ENCODE measurements at places on chromosomes 3 and 15.

GRCh38 chr3:156151824-156152428 lies 31.5 kb downstream of the KCNAB1 start:
- DNase-seq: peak; percentile 39

- peak; percentile 28 for DNase-seq
Measured at GRCh38 chr3:124584552-124585391, 145.5 kb upstream of the UMPS start.

DNA sequence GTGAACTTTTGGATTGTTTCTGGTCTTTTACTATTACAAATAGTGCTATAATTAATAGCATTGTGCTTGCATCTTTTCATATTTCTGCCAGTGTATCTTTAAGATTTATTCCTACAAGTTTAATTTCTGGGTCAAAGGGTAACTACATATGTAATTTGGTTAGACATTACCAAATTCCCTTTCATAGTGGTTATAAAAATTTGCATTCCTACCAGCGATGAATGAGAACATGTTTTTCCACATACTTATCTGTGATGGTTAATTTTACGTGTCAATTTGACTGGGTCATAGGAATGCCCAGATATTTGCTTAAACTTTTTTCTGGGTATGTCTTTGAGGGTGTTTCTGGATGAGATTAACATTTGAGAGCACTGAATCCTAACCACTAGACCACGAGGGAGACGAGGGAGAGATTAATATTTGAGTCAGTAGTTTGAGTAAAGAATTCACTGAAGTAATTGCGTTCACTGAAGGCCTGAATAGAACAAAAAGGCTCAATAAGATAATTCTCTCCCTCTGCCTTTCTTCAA lies 132.3 kb upstream of the NEO1 start:
- DNase-seq: no peak

DNA sequence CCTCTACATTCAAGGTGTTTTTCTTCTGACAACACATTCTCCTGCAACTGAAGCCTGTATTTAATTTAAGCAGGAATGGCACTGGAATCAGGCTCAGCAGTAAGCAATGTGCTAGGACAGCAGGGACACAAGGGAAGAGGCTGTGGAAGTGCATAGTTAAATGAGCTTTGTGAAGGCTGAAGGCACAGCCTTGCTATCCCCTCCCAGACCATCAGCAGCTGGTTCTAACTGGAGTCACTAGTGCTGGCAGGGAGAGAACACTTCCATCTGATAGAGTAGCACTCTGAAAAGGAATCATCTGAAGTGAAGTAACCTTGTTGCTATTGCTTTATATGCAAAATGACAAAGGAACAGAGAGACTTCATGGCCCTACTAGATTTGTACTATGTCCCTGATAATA lies 14.7 kb downstream of the UQCC5 start:
- DNase-seq: no peak

DNA sequence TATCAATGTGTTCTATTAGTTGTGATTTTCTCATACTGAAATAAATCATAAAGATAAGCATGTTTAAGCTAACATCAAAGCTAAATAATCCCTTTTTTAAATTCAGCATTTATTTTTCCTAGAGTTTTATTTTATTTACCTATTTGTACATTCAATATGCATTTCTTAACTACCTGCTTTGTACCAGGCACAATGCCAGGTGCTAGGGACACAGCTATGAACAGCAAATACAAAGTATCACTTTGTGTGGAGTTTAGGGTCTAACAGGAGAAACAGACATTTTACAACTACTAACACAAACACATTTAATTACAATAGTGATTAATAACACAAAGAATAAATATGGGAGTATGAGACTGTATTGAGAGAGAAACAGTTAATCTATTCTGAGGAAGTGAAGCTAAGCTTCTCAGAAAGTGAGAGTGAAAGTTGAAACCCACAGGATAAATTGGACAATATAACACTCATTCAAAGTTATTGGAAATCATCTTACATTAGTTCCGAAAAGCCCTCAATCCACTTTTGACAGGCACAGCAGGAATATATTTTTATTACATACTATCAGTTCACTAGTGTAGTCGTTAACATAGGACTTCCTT lies 159.6 kb downstream of the GBE1 start:
- no peak for DNase-seq

GRCh38 chr3:123586968-123587367 lies 2.1 kb upstream of the HACD2 start:
- no peak for DNase-seq

- no peak for DNase-seq
Measured at GRCh38 chr3:118963711-118964110, 70.9 kb downstream of the IGSF11 start.

- DNase-seq: no peak
Measured at GRCh38 chr15:68589783-68590710, 11.3 kb downstream of the CORO2B start.

DNA sequence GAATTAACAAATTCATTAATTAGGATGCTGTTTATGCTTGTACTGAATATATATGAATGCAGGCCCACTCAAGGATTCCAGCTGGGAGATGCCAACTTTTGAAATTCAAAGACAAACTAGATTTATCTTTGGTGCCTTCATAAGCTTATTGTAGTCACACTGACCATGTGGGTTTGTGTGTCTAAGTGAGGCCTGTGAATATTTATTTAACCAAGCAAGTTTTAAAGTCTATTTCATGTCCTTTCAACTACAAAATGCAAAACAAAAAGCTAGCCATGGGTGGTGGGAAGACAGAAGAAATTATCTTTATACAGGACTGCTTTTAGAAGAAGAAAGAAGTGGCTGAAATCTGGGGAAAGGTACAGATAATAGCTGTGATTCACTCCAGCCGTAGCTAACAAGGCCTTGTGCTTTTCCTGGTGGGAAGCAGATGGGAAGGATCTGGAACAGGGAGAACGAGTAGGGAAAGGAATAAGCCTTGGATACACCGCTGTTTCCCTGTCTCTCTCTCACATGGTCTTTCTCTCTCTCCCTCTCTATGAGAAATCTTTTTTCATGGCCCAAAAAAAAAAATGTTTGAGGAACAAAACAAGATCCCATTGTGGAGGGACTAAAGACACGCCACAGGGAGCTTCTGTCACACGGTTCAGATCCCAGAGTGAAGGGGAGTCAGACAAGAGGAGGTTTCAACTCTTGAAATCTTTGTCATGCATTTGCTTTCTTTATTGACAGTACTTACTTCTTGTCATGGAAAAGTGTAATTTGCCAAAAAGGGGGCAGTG lies 225.5 kb downstream of the RORA start:
- DNase-seq: no peak

GRCh38 chr3:138203938-138204337 lies 16.8 kb downstream of the ARMC8 start:
- DNase-seq: no peak

GRCh38 chr3:105401691-105402149 lies 35.0 kb downstream of the ALCAM start:
- no peak for DNase-seq

GRCh38 chr15:65332391-65333147 lies 28.1 kb downstream of the RNU5B-1 start:
- DNase-seq: no peak

GRCh38 chr3:58998476-58999117 lies 51.2 kb downstream of the CFAP20DC start:
- DNase-seq: no peak

GRCh38 chr3:156148345-156148945 lies 28.1 kb downstream of the KCNAB1 start:
- DNase-seq: no peak

DNA sequence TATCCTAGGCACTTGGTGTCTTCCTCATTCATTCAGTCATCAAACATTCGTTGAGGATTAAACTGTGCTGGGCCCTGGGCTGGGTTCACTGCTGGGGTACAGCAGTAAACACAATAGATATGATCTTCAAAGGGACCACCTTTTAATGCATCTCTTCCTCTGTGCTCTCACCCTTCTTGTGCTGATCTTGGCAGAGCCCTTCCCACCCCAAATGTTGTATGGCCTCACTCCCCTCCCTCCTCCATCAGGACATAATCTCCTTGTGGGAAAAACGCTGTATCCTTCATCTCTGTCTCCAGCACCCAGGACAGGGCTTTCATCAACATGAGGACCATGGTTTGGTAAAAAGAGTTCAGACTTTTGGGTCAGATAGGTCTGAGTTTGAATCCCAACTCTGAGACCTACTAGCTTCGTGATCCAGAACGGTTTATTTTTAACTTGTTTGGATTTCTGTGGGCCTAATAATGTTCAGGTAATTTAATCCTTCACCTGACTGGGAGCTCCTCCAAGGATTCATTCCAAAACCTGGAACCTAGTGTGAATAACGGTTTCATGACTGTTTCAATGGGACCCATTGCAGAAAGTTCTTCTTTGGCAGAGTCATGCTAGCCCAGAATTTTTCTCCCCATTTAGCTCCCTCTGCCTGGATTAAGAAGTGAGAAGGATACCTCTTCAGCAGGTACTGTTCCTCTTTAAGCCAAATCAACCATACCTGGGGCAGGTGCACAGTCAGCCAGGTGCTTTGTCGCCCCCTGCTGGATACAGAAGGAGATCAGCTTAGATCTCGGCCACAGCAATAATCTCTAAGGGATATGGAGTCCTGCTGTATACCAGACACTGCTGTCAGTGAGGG lies 5.2 kb upstream of the WNT7A start:
- DNase-seq: peak; percentile 76

- DNase-seq: no peak
Measured at GRCh38 chr3:132637590-132637989, 22.0 kb downstream of the ACAD11 start.

GRCh38 chr3:123700791-123701722 lies 116.2 kb upstream of the HACD2 start:
- no peak for DNase-seq

GRCh38 chr15:41022487-41023090 lies 69.3 kb downstream of the CHAC1 start:
- peak; percentile 21 for DNase-seq

DNA sequence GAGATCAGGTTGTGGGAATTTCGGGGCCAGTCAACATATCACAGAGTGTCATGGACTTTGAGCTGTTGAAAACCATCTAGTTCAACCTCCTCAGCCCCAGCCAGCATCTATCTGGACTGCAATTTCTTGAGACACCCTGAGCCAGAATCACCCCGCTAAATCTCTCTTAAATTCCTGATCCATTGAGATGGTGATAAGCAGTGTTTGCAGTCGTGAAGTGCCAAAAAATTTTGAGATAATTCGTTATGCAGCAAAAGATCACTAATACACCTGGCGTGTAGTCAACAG lies 29.3 kb downstream of the TMED3 start:
- DNase-seq: no peak

DNA sequence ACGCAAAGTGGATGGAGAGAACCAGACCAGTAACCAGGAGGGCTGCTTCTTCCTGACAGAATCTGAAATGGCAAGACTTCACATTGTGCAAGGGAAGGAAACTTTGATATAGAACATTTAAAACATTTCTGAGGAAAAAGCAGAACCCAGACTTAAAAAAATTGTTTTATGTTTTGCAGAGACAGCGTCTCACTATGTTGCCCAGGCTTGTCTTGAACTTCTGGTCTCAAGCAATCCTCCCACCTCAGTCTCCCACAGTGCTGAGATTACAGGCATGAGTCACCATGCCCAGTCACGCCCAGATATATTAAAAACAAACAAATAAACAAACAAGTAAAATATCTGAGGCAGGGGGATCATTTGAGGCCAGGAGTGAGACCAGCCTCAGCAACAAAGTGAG lies 46.2 kb downstream of the CRTAP start:
- DNase-seq: no peak

DNA sequence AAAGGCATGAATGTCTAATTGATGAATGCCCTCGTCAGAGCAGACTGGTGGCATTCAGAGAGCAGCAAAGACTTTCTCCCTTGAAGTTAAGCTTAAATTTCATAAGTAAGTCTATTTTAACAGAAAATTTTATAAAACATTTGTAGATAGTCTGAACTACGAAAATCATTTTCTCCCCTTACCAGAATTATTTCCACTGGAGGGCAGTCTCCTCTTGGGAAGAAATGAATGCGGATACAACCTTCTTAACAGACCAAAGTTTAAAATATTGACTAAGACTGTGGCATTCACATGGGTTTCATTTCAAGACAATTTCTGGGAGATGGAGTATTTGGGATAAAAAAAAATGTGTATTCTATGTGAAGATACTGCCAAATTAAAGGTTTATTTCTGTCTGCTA lies 669.0 kb downstream of the FHIT start:
- DNase-seq: no peak

Measured in central memory CD4-positive, alpha-beta T cell (primary cell).